ENCODE measurements at places on chromosomes 1 and 21.

DNA sequence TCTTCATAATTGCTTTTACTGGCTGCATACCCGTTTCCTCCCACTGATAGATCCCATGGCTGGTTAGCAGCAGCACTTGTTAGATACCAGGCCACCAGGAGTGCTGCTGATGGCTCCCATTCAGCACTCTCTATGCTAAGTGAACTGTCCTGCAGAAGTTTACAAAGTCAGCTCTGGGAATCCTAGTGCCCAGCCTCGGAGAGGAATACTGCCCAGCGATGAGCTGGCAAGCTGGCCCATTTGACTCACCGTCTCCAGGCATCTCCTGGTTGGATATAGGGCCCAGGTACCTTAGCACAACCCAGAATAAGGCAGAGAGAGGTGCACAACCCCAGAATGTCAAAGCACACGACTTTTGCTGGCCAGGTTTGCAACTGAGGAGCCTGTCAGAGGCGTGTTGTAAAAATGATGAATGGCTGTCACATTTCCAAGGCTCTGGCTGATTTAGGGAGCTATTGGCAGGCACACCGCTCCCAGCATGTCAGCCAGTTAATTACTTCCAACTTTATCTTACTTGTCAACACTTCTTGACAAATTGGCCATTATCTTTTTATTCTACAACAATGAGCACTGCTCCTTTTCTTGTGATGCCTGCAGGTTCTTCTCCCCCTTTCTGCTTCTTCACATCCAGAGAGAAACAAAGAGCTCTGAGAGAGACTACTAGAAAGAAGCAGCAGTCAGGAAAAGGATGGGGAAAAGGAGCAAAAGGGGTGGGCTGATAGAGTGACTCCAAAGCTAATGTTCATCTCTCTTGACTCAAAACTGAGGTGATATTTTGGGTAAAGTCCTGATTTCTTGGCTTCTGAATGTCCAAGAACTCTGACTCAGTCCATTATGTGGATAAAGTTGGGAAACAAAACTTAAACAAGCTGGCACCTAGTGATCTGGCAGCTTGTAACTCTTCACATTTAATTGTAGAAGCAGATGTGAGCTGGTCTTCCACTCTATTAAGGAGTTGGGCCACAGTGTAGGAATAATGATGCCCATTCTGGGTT is 10.8 kb upstream of the ANGPTL7 start:
- DNase-seq: peak; percentile 18

DNA sequence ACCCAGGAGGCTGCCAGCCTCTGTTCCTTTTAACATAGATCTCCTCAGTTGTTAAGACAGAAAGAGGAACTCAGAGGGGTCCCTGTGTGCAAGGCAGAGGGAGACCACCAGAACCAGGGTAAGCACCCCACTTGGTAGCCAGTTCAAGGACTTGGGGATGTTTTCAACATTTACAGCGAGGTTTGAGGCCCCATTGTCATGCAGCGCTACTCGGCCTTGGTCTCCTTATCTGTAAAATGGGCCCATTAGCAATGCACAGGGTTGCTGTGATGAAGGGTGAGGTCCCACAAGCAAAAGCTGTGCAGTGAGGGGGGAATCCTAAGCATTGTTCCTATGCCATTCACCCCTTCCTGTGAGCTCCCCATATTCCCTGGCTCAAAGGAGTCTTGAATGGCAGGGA is 4.2 kb downstream of the SIM2 start:
- no peak for DNase-seq

- no peak for DNase-seq
Observed at GRCh38 chr1:31763671-31764311, 349 bp downstream of the ADGRB2 start.

DNA sequence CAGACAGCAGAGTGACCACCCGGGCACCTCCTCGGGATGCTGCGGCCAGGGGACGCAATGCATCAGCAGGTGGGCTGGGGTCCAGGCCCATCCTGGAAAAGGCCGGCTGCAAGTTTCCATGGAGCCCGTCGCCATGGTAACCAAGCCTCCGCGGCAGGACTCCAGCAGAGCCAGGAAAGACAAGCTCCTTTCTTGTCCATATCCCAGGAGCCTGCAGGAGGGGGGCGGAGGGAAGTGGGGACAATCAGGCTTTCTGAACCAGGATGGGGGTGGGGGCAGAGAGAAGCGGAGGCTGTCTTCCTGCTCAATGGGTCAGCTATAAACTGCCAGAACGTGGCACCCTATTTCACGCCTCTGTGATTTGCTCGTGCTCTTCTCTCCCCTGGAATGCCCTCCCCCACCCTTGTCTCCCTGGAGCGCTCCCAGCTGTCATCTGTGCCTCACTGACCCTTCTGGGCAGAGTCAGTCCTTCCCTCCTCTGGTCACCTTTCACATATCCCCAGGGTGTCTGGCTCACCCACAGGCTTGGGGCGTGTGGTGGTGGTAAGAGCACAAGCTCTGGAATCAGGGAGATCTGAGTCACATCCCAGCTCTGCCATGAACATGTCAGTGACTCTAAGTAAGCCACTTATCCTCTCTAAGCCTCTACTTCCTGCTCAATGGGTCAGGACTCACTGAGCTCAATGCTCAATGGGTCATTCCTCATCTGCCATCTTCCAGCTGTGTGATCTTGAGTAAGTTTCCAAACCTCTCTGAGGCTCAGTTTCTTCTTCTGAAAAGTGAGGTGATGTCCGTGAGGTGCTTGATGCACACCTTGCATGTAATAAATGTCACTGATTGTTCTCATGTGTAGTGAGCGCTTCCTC is 58.9 kb upstream of the LAPTM5 start:
- peak; percentile 81 for DNase-seq

DNA sequence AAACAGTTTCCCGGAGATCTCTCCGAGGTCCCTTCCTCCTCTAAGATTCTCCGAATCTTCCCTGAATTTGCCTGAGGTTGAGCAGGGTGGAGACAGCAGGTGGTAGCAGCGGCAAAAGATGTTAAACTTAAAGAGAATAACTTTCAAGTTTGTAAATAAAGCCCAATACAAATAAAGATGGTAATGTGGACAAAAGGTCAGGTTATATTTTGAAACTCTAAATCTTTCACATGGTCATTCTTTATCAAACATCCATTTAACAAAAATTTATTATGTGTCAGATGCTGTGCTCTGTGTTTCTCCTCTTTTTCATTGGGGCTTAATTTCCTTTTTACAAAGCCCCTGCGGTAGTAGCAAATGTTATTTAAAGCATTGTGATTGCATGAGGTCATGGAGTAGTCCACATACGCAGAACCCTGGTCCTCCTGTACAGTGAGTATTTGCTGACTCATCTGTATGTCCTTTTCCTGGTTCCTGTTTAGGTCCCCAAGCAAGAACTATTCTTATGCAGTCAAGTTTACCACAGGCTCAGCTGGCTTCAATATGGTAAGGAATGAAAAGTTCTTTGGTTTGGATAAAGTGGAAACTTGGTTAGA is 119.2 kb downstream of the ITSN1 start:
- DNase-seq: peak; percentile 40

DNA sequence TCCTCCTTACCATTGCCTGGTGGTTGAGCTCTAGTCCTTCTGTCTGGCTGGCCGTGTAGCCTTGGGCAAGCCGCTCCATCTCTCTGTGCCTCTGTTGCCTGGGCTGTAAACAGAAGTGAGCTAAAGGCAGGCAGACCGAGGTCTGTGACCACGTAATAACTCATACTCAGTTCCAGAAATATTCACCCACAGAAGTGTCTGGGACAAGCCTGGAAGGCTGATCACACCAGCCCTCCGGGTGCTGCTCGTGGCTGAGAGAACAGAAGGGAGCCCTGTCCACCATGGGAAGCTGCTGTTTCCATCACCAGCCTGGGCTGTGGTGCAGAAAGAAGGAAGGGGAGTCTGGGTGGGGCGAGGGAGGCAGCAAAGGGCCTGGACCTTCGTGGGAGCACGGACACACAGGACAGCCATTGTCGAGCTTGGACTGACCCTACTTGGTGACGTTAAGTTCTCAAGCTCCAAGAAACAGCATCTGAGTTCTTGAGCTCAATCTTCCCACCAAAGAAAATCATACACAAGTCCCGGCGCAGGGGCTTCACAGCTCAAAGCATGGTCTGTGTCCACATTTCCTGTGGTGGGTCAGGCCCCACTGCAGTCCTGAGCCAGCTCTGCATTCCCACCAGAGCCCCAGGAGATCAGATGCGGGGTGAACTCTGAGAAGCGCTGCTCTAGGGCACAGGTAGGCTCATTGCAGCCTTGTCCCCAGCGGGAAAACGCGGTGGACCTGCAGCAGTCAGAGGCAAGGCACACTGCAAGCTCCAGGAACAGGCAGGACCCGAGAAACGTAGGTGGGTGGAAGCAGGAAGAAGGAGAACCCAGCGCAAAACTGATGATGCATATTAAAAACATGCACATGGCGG is 61.8 kb downstream of the RUNX3 start:
- DNase-seq: no peak

- no peak for DNase-seq
Observed at GRCh38 chr1:153493343-153493960, 33.0 kb upstream of the S100A7 start.

DNA sequence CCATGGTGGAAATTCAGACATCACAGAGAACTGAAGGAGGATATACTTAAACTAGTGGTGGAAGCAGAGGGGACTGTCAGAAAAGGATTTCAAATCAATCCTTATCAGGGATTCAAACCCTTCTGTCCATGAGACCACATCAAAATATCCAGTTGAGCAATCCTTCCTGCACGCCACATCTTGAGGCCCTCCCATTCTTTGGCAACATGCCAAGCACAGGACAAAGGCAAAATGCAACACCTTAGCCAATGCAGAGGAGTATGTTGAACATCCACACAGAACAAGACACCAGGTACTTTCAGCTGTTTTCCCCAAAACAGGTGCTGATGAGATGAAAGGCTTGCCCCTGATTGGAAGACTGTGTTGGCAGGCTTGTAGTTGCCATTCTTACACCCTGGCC is 81.8 kb upstream of the PLXNA2 start:
- DNase-seq: no peak

DNA sequence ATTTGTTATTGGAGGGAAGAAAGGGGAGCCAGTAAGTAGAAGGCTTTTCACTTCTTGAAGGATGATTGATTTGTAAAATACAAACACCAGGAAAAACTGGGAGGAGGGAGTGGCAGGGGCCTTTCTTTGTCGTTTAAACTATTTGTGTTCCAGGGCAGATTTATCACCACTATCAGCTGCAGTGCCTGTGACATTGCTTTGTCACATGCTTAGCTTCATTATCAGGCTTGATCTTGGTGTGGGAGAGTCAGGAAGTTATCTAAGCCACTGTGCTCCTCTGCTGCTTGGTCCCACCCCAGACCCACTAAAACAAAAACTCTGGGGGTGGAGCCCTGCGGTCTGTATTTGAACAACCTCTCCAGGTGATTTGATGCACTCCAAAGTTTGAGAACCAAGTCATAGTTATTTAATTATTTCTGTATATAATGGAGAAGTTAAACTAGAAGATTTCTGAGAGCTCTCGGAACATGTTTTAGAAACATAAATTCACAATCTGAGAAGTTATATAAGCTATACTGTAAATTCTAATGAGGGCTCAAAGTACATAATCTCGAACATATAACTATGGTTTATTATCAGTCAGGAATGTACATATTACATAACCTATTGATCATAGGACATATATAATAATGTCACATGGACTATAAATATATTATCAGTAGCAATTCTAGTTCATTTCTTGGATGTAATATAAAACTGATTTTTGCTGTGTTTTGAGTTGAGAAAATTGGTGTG is 87.9 kb downstream of the CDC14A start:
- no peak for DNase-seq

DNA sequence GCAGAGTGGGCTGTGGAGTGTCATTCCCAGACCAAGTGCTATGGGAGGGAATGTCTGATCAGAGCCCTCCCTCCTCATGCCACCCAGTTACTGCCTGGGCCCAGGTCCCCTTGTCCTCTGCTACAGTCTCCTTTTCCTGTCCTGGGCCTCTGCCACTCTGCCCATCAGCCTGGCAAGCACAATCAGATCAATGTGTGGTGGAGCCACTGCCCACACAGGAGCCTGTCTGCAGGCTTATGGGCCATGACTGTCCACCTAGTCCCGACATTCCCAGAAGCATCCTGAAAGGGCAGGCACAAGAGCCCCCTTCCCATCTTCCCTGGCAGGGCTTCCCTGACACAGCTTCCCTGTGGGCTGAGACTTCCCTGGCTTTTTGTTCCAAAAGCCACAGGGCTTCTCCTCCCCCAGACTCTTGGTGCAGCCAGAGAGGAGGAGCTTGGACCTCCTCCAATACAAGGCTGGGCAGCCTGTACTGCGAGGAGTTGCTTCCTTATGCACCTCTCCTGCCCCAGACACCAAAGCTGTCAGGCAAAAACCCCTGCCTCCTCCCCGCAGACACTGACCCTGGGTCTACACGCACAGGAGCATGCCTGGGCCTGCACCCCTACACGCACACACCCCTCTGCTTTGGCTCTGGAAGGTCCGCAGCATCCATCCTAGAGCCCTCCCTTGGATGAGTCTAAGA is 29.2 kb upstream of the CNTN2 start:
- DNase-seq: peak; percentile 72

GRCh38 chr1:183467687-183468086 is 4.6 kb upstream of the SMG7 start:
- no peak for DNase-seq

Data from hindlimb muscle (tissue), 1 donor.